Brain (organoid and tissue), 16 donors: ENCODE measurements at places on chromosomes 6 and 20.

GRCh38 chr6:45645302-45645701 is 267.6 kb upstream of the SUPT3H start:
- no peak for DNase-seq

DNA sequence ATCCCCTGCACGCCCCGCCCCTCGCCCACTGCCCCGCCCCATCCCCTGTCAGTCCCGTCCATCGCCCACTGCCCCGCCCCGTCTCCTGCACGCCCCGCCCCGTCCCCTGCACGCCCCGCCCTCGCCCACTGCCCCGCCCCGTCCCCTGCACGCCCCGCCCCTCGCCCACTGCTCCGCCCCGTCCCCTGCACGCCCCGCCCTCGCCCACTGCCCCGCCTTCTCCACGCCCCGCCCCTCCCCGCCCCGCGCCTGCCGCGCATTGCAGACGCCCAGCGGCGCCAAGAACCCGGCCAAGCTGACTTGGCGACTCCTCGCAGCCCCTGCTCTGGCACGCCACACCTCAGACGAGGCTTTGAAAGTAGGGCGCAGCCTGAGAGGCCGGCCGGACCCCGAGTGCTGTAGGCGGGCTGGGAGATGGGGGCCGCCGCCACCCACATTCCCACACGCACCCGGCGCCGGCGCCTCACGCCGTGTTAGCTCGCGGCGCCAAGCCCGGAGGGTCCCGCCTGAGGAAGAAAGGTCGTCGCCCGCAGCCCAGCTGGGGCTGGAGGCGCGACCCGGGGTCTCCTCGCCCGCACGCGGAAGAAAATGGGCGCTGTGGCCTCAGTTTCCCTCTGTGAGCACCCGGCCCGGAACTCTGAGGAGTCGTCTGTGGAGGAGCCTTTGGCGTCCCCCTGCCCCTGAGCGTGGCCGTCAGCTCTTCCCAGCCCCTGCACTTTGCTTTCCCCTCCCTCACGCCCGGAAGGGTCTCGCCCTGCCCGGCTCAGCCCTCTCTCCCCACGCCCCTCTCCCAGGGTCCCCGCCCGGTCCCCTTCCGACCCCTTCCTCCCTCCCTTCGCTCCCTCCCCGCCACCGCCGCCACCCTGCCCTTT is at the start of gene RAD21L1:
Gene RAD21L1, plus strand, starts transcription at position 262 of the 872 bp plus-strand sequence. CDS start 2,410 bp downstream, outside the sequence.
- DNase-seq: peak; percentile 80

- DNase-seq: no peak
Measured at GRCh38 chr20:9615766-9616454, 101.5 kb downstream of the LAMP5 start.

GRCh38 chr6:2940010-2940850 is 31.1 kb downstream of the SERPINB6 start:
- DNase-seq: no peak

DNA sequence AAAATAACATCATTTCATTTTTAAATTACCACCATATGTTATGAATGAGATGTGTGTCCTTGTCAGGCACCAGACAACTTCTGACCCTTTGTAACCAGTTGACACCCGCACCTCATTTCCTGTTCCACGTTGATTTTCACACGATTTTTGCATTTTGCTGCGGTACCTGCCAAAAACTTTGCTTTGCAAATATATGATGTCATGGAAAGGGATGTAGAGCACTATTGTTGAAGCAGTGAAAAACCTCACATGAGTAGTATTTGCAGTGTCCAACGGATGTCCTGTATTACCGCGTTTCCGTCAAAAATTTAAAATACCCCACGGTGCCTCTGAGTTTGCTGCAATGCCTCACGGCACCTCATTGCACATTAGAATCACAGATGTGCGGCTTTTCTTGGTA is 115.6 kb downstream of the MTHFD1L start:
- DNase-seq: no peak

DNA sequence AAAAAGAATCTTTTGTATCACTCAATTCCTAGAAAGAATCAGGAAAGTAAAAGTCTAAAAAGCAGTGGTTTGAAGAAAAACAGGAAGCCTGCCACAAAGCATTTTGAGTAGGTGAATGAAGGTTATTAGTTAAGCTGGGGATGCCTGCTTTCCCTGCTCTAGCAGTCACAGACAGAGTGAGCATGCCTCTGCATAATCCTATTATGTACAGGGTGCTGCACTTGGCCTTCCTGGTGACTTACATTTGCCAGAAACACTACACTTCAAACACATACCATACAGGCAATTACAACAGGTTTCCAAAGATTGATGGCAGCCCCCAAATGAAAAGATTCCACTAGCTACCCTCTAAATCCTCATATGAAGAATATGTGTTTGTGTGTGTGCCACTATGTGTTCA is 130.8 kb downstream of the TPBG start:
- DNase-seq: peak; percentile 17

GRCh38 chr20:58576603-58576970 is 61.4 kb upstream of the APCDD1L start:
- DNase-seq: peak; percentile 61

DNA sequence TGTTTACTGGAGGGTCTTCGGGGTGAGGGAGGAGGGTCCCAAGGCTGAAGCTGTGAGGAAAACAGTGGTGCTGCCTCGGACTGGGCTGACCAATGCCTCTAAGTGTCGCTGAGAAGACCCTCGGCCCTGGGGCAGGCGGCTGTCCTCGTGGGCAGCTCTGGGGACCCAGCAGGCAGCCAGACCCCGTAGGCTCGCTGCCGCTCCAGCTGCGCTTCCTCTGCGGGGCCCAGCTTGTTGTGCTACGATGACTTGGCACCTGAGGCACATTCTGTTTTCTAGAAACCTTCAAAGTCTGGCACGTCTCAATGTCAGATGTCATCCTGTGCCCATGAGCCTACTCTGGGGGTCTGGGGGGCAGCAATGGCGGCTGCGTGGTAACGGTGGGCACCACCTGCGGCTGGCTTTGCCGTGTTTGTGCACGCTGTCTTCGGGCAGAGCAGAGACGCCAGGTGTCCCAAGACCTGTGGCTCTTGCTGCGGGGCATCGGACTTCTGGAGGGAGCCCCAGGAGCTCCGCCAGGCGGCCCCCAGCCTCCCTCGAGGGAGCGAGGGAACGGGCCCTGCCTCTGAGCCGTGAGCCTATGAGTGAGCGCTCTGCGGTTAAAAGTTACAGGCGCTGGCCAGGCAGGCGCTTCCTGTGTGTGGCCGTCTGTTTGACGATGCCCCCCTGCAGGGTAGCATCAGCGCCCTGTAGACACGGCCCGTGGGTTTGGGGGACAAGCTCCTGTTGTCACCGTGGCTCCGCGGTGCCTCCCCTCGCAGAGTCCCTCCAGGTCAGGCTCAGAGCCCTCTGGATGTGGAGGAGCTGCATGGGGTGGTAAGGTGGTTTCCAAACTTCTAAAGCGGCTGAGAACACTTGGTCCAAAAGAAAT is 6.8 kb downstream of the SLC17A9 start:
- no peak for DNase-seq
